ENCODE measurements at places on chromosomes 12 and 14. TPM values are rescaled to one million over a fixed set of nuclear protein-coding genes. Genes with fewer than 3 reads are reported as not detected.

The KCNA5 gene
- 8.6 TPM for polyA plus RNA-seq

The LGR5 gene
- polyA plus RNA-seq = 0.16 TPM

The GNB3 gene
- polyA plus RNA-seq = 18.8 TPM

The SAMD4A gene
- polyA plus RNA-seq = 1.0 TPM

The KIAA0586 gene
- polyA plus RNA-seq = 10.3 TPM

The RND1 gene
- 5.8 TPM for polyA plus RNA-seq

The IL31 gene
- polyA plus RNA-seq = not detected

The TAS2R9 gene
- polyA plus RNA-seq = 1.6 TPM

The FSCB gene
- polyA plus RNA-seq = not detected

The ALG10B gene
- polyA plus RNA-seq = 5.7 TPM
